Activated naive CD8-positive, alpha-beta T cell treated with anti-CD3 and anti-CD28 coated beads, Interleukin-2, amount 10 ng/mL, durations not matched to agents 7 days and 5 days (primary cell): ENCODE measurements at places on chromosomes 16 and 17. TPM values are rescaled to one million over a fixed set of nuclear protein-coding genes. Genes with fewer than 3 reads are reported as not detected.

DNA sequence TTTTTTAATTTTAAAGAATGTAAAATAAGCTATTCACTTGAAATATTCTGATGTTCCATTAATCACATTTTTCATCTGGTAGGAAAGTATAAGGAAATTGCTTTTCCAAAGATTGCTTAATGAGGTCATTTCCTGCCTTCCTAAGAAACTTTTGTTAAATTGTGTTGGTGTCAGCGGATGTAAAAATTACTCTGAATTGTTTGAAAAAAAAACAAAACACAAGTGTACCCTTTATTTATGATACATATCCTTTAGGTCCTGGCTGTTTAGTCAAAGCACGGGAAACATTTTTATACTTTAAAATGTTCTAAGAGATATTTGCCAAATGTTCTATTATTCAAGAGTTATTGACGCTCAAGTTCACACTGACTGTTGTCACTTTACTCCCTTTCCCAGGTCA, 1357.4 kb upstream of the GOT2 start:
- H3K36me3 ChIP-seq = no peaks in the 10 kb centered on the region
- no peaks in the 10 kb centered on the region for H3K27me3 ChIP-seq

- H3K4me1 ChIP-seq = no peaks in the 10 kb centered on the region
- H3K36me3 ChIP-seq = no peaks in the 10 kb centered on the region
- no peak for DNase-seq
- no peaks in the 10 kb centered on the region for H3K27me3 ChIP-seq
Measured at GRCh38 chr17:12709063-12709462, 43.4 kb downstream of the MYOCD start.

GRCh38 chr17:50659179-50659578, 24.5 kb downstream of the ABCC3 start:
- peaks cover 14% of the 10 kb centered on the region for H3K4me1 ChIP-seq
- no peaks in the 10 kb centered on the region for H3K36me3 ChIP-seq
- no peak for DNase-seq
- H3K27me3 ChIP-seq = peaks cover 2% of the 10 kb centered on the region

DNA sequence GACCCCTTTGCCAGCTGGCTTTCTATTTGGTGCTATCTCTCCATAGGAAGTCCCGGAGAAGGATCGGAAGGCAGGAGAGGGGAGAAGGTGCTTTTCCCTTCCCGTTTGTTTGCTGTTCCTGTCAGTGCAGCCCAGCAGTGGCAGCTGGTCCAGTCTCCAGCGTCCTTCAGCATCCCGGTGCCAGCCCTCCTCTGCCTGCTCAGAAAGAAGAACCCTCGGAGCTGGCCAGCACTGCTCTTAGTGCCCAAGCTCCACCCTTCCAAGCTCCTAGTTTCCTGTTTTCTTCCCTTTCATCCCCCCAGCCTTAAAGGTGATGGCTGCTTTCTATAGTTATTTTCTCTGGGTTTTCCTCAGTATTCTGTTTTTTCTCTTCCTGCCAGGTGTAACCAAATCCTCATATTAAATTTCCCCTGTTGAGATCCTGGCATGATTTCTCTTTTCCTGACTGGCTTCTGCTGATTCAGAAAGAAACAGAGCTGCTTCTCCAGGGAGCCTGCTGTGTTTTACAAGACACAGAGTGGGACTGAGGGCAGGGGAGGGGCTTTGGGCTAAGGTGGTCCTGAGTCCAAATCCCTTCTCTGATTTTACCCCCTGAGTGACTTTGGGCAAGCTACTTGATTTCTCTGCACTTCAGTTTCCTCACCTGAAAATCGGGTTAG, 186.8 kb downstream of the COPRS start:
- no peaks in the 10 kb centered on the region for H3K4me1 ChIP-seq
- H3K4me3 ChIP-seq = no peak overlapping the region
- no peak overlapping the region for H3K27ac ChIP-seq
- H3K36me3 ChIP-seq = no peaks in the 10 kb centered on the region
- no peak for DNase-seq

DNA sequence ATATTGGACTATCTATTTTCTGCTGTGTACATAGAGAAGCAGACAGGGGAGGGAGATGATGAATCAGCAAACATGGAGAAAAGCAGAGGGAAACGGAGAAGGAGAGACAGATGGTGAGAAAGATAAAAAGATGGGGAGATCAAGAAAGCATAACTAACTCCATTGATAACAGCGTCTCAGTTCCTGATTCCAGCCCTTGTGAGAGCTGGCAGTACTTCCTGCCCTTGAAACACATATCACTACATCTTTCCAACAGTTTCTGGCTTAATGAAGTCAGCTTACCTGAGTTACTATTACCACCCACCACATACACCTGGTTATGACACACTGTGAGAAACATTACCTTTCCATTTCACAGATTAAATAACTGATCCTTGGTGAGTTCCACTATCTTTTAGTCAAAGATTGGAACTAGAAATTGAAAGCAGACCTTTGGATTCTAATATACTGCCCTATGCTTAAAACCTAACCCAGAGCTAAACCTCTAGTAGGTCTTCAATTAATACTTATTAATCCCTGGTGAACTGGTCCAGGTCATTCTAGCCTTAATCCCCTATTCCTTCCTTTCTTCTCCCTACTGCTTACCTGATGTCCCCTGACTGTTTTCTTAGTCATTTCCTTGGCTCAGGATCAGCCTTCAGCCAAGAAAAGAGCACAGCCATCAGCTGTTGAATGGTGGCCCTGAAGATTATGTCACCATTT, 346.6 kb upstream of the CCL2 start:
- H3K36me3 ChIP-seq = no peaks in the 10 kb centered on the region
- peaks cover 4% of the 10 kb centered on the region for H3K27me3 ChIP-seq
- no peak overlapping the region for H3K4me3 ChIP-seq
- H3K27ac ChIP-seq = no peak overlapping the region
- H3K4me1 ChIP-seq = no peaks in the 10 kb centered on the region

DNA sequence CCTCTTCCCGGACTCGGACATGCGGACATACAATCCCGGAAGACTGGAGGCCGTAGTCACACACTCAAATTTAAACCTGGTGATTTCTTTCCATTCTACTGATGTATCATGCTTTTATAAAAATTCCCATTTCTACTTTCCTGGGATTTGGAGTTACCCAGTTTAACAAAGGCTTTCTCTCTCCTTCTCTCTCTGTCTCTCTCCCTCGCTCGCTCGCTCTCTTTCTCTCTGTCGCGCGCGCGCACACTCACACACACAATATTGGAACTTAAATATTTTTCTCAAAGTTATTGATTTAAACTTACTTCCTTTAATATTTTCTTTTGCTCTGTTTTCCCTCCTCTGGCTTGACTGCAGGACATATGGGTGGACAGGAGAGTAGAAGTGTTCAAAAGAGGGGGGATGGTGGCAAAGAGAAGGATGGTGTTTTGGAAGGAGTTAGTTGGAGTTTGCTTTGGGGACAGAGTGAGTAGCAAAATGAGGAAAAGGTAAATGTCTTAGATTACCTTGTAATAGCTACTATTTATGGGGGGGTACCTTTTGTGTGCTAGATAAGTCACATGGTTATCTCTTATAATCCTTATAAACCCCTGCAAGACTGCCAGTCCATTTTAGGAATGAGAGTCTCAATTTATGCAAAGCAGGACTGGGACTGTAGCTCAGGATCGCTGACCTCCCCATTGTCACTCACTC, 878 bp upstream of the TRIM25 start:
- DNase-seq = no peak
- H3K27ac ChIP-seq = peak overlapping the region; percentile 90

GRCh38 chr16:51151961-51152663, 1.0 kb upstream of the SALL1 start:
- peaks cover 4% of the 10 kb centered on the region for H3K4me1 ChIP-seq
- H3K27me3 ChIP-seq = peaks cover 77% of the 10 kb centered on the region
- H3K27ac ChIP-seq = no peak overlapping the region

DNA sequence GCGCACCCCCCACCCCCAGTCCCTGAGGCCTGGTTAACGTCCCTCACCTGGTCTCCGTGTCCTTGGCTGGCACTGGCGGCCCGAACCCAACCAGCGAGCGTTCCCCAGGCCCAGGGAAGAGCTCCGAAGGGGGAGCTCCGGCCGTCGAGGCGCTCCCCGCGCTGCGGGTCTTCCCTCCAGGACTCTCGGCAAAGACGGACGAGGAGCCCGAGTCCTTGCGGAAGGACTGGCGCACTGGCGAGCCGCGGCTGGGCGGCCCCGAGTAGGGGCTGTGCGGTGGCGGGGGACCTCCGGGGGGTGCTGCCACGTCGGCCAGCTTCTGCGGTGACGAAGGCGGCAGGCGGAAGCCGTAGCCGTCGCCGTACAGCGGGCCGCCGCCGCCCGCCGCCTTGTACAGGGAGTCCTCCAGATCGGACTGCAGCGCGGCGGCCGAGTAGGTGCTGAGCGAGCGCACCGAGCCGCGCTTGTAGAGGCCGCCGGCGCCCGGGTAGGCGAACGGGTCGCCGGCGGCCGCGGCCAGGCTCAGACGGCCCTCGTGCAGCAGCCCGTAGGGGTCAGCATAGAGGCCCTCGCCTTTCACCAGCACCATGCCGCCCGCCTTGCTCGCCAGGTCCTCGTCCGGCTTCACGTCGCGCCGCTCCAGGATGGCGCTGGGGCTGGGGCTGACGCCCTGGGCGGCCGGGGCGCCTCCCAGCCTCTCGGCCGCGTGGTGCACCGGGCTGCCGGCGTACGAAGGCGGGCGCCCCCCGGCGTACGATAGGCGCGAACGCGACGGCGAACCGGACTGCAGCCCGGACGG, 44.1 kb downstream of the SRCIN1 start:
- no peaks in the 10 kb centered on the region for H3K36me3 ChIP-seq
- no peak overlapping the region for H3K27ac ChIP-seq
- H3K27me3 ChIP-seq = peaks cover 64% of the 10 kb centered on the region
- H3K4me3 ChIP-seq = no peak overlapping the region
- peaks cover 22% of the 10 kb centered on the region for H3K4me1 ChIP-seq

DNA sequence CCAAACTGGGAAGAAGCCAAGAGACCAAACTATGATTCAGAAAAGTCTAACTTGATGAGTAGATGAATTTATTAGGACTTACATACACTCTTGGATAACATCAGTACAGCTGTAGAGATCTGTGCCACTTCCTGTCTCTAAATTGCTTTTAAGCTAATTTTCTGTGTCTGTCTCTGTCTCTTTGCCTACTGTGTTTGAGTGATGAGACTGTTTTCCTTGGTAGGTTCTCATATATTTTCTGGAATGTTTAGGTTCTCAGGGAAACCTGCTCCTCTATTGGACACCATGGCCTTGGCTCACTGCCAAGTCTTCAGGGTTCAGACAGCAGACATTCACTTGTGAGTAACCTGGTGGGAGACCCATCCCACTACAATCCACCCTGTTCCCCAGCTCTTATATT, 103.5 kb upstream of the KIF2B start:
- H3K36me3 ChIP-seq = no peaks in the 10 kb centered on the region
- DNase-seq = no peak
- no peaks in the 10 kb centered on the region for H3K27me3 ChIP-seq
- no peaks in the 10 kb centered on the region for H3K4me1 ChIP-seq
- H3K4me3 ChIP-seq = no peak overlapping the region

GRCh38 chr17:61488878-61489718, 36.9 kb downstream of the TBX4 start:
- H3K4me1 ChIP-seq = no peaks in the 10 kb centered on the region
- peaks cover 5% of the 10 kb centered on the region for H3K27me3 ChIP-seq
- no peak overlapping the region for H3K27ac ChIP-seq
- H3K4me3 ChIP-seq = no peak overlapping the region
- no peak for DNase-seq

GRCh38 chr17:41739661-41740352, 5.4 kb upstream of the HAP1 start:
- H3K36me3 ChIP-seq = no peaks in the 10 kb centered on the region
- H3K4me3 ChIP-seq = no peak overlapping the region
- peak overlapping the region; percentile 40 for H3K27ac ChIP-seq
- H3K27me3 ChIP-seq = peaks cover 34% of the 10 kb centered on the region
- peaks cover 11% of the 10 kb centered on the region for H3K4me1 ChIP-seq

DNA sequence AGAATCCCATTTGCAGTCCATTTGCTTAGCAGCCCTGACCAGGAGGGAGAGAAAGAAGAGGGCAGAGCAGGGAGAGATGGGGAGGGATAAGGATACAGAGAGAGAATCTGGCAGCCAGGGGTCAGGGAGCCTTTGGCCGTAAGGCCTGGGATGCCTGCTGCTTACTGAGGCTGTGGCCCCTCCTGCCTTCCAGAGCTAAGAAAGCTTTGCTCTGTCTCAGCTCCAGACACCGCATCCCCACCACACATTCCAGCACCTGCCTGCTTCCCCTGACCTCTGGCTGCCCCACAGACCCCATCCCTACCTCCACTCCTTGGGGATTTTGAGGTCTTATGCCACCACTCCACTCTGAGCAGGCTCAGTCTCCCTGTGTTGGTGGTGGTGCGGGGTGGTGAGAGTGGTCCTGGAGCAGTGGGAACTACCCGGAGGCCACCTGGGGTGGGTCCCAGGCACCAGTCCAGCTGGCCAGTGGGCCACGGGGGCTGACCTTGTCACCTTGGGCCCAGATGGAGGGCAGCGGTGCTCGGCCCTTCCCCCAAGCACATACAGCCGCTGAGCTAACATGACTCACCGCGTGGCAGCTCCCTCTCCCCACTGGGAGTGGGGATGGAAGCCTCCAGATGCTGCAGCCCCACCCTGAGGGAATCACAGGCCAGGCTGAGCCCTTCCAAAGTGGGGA, 58.3 kb downstream of the RAI1 start:
- H3K36me3 ChIP-seq = peaks cover 3% of the 10 kb centered on the region
- H3K27me3 ChIP-seq = no peaks in the 10 kb centered on the region
- peak overlapping the region; percentile 57 for H3K27ac ChIP-seq

- H3K4me3 ChIP-seq = no peak overlapping the region
- no peak for DNase-seq
- H3K36me3 ChIP-seq = no peaks in the 10 kb centered on the region
Measured at GRCh38 chr16:84791088-84791487, 28.7 kb upstream of the CRISPLD2 start.

DNA sequence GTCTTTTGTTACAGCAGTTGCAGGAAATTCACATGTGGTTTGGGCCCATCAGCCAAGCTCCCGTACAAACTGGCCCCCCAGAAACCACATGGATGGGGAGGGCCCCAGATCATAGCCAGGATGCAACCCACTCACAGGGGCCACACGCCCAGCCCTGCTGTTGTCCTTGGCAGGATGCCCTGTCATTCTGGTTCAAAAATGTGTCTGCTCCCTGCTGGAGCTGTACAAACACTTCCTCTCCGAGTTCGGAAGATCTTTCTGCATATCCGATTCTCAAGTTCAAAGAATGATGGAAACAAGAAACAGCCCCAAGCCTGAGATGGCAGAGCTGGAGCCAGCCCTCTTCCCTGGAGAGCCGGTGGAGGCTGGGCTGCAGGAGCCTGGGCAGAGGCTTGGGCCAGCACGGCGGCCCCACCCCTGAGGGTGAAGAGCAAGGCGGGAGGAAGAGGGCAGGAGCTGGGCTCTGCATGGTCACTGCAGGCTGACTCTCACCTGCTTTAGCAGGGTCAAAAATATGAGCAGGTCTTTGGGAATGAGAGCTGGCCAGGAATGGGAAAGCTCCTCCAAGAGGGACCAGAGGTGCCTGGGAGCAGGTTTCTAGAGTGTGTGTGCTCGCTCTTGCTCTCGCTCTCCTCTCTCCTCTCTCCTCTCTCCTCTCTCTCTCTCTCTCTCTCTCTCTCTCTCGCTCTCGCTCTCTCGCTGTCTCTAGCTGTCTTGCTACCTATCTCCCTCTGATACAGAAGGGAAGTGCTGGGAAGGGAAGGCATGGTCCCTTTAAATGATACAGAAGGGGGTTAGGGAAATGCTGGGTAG, 34.7 kb upstream of the ENPP7 start:
- DNase-seq = no peak
- no peaks in the 10 kb centered on the region for H3K36me3 ChIP-seq
- no peak overlapping the region for H3K4me3 ChIP-seq

Gene SGF29
- 47.0 TPM for total RNA-seq

Gene ZSCAN10
- 0.39 TPM for total RNA-seq

Gene CHD9NB
- 0.42 TPM for total RNA-seq

Gene NKD1
- total RNA-seq = 0.91 TPM

Gene CACNG4
- not detected for total RNA-seq

Gene SCN4A
- total RNA-seq = not detected

Gene DHX8
- total RNA-seq = 62.9 TPM

Gene RCVRN
- total RNA-seq = not detected

Gene TBC1D3L
- 14.0 TPM for total RNA-seq
